ENCODE measurements at places on chromosomes 6 and 20. TPM values are rescaled to one million over a fixed set of nuclear protein-coding genes. Genes with fewer than 3 reads are reported as not detected.

MYLK2 gene
- 5.1 TPM for polyA plus RNA-seq

QRSL1 gene
- polyA plus RNA-seq = 13.4 TPM

JPH2 gene
- polyA plus RNA-seq = 1.4 TPM

THBS2 gene
- polyA plus RNA-seq = 45.6 TPM

HLA-DPB1 gene
- 10.5 TPM for polyA plus RNA-seq

SLC17A9 gene
- 0.86 TPM for polyA plus RNA-seq

CCM2L gene
- polyA plus RNA-seq = 6.4 TPM

TGM3 gene
- 0.39 TPM for polyA plus RNA-seq

ZNF512B gene
- polyA plus RNA-seq = 44.7 TPM

All from spinal cord (tissue), 10 donors.